ENCODE measurements at places on chromosomes 7 and 10.

GRCh38 chr7:67564959-67565358 is 568.3 kb downstream of the TYW1 start:
- DNase-seq: no peak

- no peak for DNase-seq
Measured at GRCh38 chr10:10247585-10247984, 770.1 kb upstream of the CELF2 start.

DNA sequence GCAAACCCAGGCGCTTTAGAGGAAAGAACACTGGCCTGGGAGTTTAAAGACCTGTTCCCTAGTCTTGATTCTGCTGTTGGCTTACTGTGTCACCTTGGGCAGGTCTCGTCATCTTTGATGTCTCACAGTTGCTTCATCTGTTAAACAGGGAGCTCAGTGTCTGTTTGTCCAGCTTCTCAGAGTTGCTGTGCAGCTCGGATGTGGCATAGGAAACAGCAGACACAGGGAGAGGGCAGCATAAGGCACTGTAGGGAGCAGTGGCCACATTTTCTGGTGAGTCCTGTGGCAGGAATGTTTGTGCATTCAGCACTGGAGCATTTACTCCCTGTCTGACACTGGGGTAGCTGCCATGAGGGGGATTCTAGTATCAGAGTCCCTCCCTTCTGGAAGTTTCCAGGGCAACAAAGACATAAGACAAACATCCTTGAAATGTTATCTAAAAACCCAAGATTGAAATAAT is 2.0 kb downstream of the REPIN1 start:
- peak; percentile 48 for DNase-seq

GRCh38 chr10:131310142-131310541 is 1.4 kb downstream of the TCERG1L start:
- DNase-seq: no peak

DNA sequence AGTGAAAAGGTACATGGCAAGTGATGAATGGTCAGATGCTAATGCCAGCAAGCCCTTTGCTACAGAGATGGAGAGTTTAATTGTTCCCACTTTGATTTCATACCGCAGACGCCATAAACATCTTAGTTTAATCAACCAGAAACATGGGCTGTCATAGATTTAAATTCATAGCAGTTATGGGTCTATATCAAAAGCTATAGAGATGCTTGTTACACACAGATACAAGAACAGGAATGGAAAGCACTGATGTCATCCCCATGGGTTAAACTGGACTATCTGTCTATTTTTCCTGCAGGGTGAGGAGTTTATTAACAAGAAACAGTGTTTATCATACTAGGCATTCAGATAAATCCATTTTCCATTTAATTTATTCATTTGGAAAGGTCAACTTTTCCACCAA is 409.2 kb downstream of the NRG3 start:
- no peak for DNase-seq

GRCh38 chr10:6215241-6215640 is 12.5 kb downstream of the PFKFB3 start:
- DNase-seq: no peak

DNA sequence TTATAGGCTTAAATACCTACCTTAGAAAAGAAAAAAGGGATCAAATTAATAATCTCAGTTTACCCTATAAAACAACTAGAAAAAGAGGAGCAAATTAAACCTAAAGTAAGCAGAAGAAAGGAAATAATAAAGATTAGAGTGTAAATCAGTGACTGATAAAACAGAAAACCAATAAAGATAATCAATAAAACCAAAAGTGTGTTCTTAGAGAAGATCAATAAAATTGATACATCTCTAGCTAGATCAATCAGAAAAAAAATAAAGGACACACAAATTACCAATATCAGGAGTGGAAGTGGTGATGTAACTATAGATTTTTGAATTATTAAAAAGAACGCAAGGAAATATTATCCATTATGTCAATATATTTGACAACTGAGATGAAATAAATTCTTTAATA is 69.2 kb upstream of the NAMPT start:
- DNase-seq: no peak

- DNase-seq: no peak
Measured at GRCh38 chr7:95843286-95843685, 70.9 kb downstream of the DYNC1I1 start.

DNA sequence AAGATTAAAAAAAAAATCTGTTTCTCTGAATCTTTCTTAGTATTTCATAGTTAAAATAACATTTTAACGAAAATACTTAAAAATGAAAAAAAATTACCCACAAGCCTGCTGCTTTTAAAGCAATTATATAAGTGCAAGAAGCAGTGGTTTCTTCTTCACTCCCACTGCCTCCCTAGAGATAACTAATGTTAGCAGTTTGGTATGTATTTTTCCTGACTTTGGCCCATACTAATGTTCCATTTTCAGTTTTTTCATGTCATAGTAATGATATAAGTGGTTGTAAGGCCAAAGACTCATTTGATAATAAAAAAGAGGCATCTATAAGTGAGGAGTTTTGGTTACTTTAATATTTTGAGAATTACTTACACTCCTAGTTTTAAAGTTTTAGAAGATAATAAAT is 24.3 kb upstream of the LAMB1 start:
- no peak for DNase-seq

DNA sequence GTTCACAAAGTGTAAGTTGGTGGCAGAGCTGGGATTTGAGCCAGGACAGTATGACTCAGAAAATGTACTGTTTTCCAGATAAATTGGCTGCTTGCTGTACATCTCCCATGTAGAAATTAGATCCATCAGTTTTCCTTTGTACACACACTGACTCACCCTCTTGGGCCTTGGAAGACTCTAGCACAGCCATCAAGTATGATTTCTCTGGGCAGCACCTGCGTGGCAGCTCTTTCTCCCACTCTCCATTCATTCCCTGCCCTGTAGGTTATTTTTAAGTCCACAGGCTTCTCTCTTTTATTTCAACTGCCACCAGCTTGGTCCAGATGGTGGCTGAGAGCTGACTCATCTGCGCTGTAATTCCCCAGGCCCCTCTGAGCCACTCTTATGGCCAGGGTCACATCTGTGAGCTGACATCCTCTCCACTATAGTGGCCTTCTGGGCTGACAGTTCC is 28.3 kb upstream of the SDK1 start:
- DNase-seq: peak; percentile 35

DNA sequence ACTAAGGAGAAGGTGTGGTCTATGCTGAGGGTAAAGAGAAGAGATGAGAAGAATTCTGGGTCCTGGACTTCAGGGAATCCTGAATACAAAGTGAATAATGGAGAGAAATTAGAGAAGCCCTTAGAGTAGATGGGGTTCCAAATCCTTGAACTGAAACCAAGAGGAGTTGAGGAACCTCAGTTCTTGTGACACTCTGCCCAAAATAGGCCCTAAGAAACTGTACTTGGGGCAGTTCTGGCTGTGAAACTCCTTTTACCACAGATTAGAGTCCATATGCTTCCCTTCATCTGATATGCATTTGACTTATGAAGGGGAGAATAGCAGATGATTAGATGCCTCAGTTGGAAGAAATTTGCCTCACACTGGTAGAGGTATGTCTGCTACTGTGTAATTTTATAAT is 19.0 kb downstream of the TES start:
- DNase-seq: no peak

GRCh38 chr10:13724484-13724883 is 137.7 kb downstream of the PRPF18 start:
- no peak for DNase-seq

DNA sequence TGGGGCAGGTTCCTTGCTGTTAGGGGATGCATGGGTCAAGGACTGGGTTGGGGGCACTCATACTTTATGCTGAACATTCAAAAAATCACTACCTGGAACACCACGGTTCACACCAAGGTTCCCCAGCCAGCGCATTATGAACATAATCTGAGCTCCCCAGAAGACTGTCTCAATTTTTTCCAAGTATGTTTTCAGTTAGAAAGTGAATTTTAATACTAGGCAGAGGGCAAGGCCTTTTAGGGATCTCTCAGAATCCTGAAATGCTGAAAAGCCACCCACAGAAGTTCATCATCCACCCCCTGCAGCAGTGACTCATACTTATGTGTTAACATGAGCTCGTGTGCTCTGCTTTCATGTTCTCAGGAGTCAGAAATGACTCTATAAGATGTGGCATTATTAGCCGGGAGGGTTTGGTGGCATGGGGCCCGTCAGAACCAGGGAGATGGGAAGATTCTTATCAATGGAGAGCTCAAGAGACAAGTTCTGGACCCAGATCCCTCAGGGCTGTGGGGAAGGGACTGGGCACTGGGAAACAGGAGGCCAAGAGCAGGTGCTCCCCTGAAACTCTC is 185.2 kb upstream of the ITGB1 start:
- peak; percentile 46 for DNase-seq

- peak; percentile 51 for DNase-seq
Measured at GRCh38 chr10:84308481-84309304, 19.7 kb upstream of the CCSER2 start.

GRCh38 chr10:50260791-50261281 is 9.5 kb upstream of the ASAH2 start:
- DNase-seq: peak; percentile 23

GRCh38 chr10:78371136-78371535 is 337.5 kb downstream of the RPS24 start:
- no peak for DNase-seq

DNA sequence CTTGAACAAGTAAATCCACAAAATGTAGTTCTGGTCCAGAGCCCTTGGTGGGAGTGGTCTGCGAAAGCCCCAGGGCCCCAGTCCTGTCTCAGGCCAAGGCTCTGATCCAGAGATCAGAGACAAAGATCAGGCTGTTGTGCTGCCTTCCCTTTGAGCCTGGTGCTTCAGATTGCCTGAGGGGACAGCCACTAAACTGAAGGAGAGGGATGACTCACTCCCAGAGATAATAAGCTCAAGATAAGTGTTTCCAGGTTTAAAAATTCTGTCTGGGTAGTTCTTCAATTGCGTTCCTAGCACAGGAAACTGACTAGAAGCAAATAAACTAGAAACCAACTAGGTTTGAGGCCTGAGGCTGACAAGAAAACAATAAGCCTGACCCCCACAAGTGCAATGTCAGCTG is 190.2 kb downstream of the RAMP3 start:
- no peak for DNase-seq

GRCh38 chr7:48148311-48148710 is 22.9 kb upstream of the ABCA13 start:
- no peak for DNase-seq

- no peak for DNase-seq
Measured at GRCh38 chr7:127893547-127893946, 137.7 kb downstream of the LRRC4 start.

DNA sequence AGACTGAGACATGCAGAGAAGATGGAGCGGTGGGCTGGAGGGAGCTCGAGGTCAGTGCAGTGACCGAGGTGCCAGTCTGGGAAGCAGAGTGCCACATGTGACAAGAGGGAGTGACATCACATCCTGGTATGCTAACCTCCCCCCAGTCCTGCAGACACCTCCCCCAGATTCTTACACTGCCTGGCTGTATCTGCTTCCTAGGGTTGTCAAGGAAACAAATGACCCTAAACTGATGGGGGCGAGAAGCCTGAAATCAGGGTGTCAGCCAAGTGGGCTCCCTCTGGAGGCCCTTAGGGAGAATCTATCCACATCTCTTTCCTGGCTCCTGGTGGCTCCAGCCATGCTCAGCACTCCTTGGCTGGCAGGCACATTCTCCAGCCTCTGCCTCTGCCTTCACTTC is 316.1 kb upstream of the ZMIZ1 start:
- no peak for DNase-seq

DNA sequence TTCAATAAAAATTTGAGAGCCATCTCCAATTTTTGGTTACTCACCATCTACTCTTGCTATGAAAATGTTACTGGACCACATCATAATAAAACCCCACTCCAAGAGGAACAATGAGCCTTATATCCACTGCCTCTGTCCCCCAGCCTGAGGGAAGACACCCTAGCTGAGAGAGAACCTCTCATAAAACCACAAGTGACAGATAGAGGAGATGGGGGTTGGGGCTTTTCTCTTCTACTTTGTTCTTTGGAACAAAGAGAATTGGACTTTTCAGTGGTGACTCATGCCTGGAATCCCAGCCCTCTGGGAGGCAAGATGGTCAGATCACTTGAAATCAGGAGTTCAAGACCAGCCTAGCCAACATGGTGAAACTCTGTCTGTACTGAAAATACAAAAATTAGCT is 27.6 kb upstream of the TAS2R16 start:
- no peak for DNase-seq

GRCh38 chr7:26658389-26659084 is 205.9 kb downstream of the SKAP2 start:
- no peak for DNase-seq

DNA sequence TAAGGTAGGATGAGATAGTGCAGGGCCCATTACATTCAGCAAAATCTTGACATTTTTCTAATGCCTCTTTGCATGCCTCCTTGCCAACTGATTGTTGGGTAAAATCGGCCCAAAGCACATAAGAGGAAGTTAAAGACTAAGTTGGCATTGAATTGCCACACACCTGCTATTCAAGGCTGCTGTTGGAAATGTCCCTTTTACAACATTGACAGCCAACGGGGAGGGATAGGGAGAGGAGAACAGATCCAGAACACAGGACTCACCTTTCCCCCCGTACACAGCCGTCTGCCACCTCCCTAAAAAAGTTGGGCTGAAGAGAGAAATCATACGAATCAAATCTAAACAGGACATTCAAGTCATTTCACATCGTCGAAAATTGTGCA is 695 bp downstream of the FAM237B start:
- no peak for DNase-seq

DNA sequence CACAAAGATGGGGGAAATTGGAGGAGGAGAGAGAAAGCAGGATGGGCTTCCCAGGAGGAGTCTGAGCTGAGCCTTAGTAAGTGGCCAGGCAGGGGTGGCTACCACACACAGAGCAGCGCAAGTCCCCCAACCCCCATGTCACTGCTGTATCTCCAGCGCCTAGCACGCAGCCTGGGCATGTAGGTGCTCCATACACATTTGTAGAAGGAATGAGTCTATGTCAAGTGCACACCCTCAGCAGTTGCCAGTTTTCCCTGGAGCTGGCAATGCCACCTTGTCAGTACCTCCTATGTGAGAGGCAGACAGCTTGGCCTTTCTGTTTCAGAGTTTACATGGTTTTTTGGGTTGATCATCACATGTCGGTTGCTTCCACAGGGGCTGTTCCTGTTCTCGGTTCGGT is 116.1 kb downstream of the CLEC2L start:
- DNase-seq: no peak

GRCh38 chr7:129271500-129272355 is 46.9 kb downstream of the AHCYL2 start:
- peak; percentile 62 for DNase-seq
